ENCODE measurements at places on chromosomes 1 and 21.

- peaks cover 2% of the 10 kb centered on the region for H3K36me3 ChIP-seq
- no peak overlapping the region for H3K27ac ChIP-seq
- peaks cover 10% of the 10 kb centered on the region for H3K4me1 ChIP-seq
- peaks cover 23% of the 10 kb centered on the region for H3K27me3 ChIP-seq
- no peak for DNase-seq
- H3K4me3 ChIP-seq = no peak overlapping the region
Observed at GRCh38 chr1:88678405-88678804, 5.7 kb upstream of the PKN2 start.

GRCh38 chr1:40003156-40004093, 37.1 kb upstream of the CAP1 start:
- no peaks in the 10 kb centered on the region for H3K36me3 ChIP-seq
- peaks cover 16% of the 10 kb centered on the region for H3K27me3 ChIP-seq
- H3K27ac ChIP-seq = no peak overlapping the region
- DNase-seq = no peak
- H3K4me1 ChIP-seq = no peaks in the 10 kb centered on the region
- no peak overlapping the region for H3K4me3 ChIP-seq

DNA sequence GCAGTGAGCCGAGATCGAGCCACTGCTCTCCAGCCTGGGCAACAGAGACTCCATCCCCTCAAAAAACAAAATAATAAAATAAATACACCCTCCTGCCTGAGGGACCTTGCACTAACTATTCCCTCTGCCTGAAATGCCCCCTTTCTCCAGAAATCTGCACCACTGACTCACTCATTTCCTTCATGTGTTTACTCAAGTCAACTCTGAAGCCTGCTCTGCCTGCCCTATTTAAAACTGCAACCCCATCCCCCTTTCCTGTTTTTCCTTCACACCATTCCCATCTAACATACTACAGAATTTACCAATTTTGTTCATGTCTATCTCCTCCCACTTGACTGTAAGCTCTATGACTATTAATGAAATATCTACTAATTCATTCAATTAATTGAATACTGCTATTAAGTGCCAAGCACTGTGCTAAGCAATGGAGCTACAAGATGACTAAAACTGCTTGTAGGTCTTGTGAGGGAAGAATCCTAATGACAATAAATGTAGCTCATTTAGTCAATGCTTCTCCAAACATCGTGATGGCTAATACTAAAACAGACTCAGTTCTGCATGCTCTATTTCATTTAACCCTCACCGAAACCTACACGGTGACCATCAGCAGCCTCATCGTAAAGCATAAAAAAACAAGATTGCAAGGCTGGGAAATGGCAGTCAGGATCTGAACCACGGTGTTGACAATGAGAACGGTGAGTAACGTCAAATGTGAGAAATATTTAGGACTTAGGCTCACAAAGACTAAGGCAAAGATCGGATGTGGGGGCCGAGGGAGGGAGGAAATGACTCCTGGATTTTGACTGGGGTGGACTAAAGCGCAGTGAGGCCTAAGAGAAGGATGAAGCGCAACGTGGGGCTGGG, 749 bp upstream of the TMEM39B start:
- H3K4me1 ChIP-seq = peaks cover 39% of the 10 kb centered on the region
- peaks cover 2% of the 10 kb centered on the region for H3K27me3 ChIP-seq
- H3K4me3 ChIP-seq = peak overlapping the region; percentile 91
- no peak for DNase-seq
- peaks cover 6% of the 10 kb centered on the region for H3K36me3 ChIP-seq

- peaks cover 2% of the 10 kb centered on the region for H3K36me3 ChIP-seq
- peak; percentile 16 for DNase-seq
- H3K27ac ChIP-seq = no peak overlapping the region
- no peak overlapping the region for H3K4me3 ChIP-seq
- H3K4me1 ChIP-seq = peaks cover 10% of the 10 kb centered on the region
- H3K27me3 ChIP-seq = no peaks in the 10 kb centered on the region
Observed at GRCh38 chr1:87077959-87078639, 163.7 kb downstream of the HS2ST1 start.

GRCh38 chr1:180141381-180141934, 13.2 kb upstream of the QSOX1 start:
- no peak overlapping the region for H3K27ac ChIP-seq
- no peaks in the 10 kb centered on the region for H3K4me1 ChIP-seq
- H3K36me3 ChIP-seq = no peaks in the 10 kb centered on the region
- no peak overlapping the region for H3K4me3 ChIP-seq
- H3K27me3 ChIP-seq = peaks cover 23% of the 10 kb centered on the region
- DNase-seq = no peak

- H3K27ac ChIP-seq = peak overlapping the region; percentile 68
- peaks cover 37% of the 10 kb centered on the region for H3K4me1 ChIP-seq
- no peaks in the 10 kb centered on the region for H3K27me3 ChIP-seq
- DNase-seq = peak; percentile 18
Observed at GRCh38 chr21:14591882-14592281, 45.8 kb upstream of the SAMSN1 start.

- H3K27me3 ChIP-seq = peaks cover 66% of the 10 kb centered on the region
- peak within 1 kb of the TSS; percentile 20 for H3K4me3 ChIP-seq
- H3K4me1 ChIP-seq = no peaks in the 10 kb centered on the region
- DNase-seq = no peak
- H3K27ac ChIP-seq = no peak within 1 kb of the TSS
- H3K36me3 ChIP-seq = no peaks in the 10 kb centered on the region
Observed at GRCh38 chr1:23217421-23218115, at the start of gene HTR1D. HTR1D (minus strand) TSS chr1:23217502; CDS start chr1:23194219, 23,283 bp downstream.

DNA sequence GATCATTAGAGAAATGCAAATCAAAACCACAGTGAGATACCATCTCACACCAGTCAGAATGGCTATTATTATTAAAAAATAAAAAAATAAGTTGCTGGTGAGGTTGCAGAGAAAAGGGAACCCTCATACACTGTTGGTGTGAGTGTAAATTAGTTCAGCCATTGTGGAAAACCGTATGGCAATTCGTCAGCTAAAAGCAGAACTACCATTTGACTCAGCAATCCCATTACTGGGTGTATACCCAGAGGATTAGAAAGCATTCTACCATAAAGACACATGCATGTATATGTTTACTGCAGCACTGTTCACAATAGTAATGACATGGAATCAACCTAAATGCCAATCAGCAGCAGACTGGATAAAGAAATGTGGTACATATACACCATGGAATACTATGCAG, 42.2 kb downstream of the GIPC2 start:
- DNase-seq = no peak
- H3K4me1 ChIP-seq = no peaks in the 10 kb centered on the region
- peaks cover 4% of the 10 kb centered on the region for H3K36me3 ChIP-seq
- no peak overlapping the region for H3K4me3 ChIP-seq
- peaks cover 12% of the 10 kb centered on the region for H3K27me3 ChIP-seq
- no peak overlapping the region for H3K27ac ChIP-seq

- H3K4me1 ChIP-seq = peaks cover 57% of the 10 kb centered on the region
- H3K36me3 ChIP-seq = peaks cover 41% of the 10 kb centered on the region
- no peaks in the 10 kb centered on the region for H3K27me3 ChIP-seq
- H3K4me3 ChIP-seq = peak overlapping the region; percentile 92
- DNase-seq = peak; percentile 75
Observed at GRCh38 chr1:155977690-155978324, 540 bp downstream of the ARHGEF2 start.

GRCh38 chr1:145990249-145990855, 6.0 kb downstream of the TXNIP start:
- H3K27ac ChIP-seq = no peak overlapping the region
- DNase-seq = no peak
- H3K36me3 ChIP-seq = peaks cover 39% of the 10 kb centered on the region
- H3K4me1 ChIP-seq = peaks cover 45% of the 10 kb centered on the region

GRCh38 chr21:37787456-37787855, 128.8 kb downstream of the KCNJ6 start:
- no peaks in the 10 kb centered on the region for H3K4me1 ChIP-seq
- no peak for DNase-seq
